PC-3 (cell line): ENCODE measurements at places on chromosomes 7 and 10. TPM values are rescaled to one million over a fixed set of nuclear protein-coding genes. Genes with fewer than 3 reads are reported as not detected.

GIMAP7 gene
- total RNA-seq = not detected in 2 replicates

STRIP2 gene
- 7.5 and 8.0 TPM in 2 replicates for total RNA-seq

UCN3 gene
- total RNA-seq = not detected in 2 replicates

NCF1 gene
- not detected in 2 replicates for total RNA-seq

ASB10 gene
- total RNA-seq = not detected in 2 replicates

ANAPC16 gene
- total RNA-seq = 19.2 and 23.9 TPM in 2 replicates

DNA sequence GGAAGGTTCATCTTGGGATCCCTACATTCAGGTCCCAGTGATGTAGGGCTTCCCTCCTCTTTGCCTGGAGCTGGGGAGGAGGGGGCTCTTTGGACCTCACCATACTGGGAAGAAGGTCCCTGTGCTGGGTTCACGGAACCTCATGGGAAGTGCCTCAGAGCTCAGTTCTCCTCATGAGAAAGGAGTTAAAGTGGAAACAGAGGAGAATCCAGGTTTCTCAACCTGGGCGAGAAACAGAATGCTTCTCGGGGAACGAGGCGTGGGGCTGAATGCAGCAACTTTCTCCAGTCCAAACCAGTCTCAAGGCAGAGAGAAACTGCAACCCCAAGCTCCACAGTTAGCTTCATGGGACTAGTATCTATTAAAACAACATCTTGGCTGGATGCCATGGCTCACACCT, 382.7 kb upstream of the FOXK1 start:
- DNase-seq = no peak

GRCh38 chr7:133784486-133785001, 342.6 kb upstream of the LRGUK start:
- no peak for DNase-seq

DNA sequence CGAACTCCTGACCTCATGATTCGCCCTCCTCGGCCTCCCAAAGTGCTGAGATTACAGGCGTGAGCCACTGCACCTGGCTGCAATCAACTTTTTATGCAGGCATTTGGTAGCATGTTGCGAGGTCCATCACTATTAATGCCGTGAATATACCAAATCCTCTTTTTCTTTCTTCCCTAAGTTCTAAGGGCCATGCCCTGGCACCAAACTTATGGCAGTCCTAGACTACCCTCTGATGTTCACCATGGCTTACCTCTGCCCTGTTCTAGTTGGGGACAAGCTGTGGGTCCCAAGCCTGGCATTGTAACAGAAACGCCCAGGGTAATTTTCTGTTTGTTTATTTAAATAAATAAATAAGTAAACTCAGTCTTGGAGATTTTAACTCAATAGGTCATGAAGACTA, 13.3 kb downstream of the PRSS2 start:
- peak; percentile 54 for DNase-seq

GRCh38 chr10:6493521-6494441, 86.3 kb downstream of the PRKCQ start:
- no peak for DNase-seq

DNA sequence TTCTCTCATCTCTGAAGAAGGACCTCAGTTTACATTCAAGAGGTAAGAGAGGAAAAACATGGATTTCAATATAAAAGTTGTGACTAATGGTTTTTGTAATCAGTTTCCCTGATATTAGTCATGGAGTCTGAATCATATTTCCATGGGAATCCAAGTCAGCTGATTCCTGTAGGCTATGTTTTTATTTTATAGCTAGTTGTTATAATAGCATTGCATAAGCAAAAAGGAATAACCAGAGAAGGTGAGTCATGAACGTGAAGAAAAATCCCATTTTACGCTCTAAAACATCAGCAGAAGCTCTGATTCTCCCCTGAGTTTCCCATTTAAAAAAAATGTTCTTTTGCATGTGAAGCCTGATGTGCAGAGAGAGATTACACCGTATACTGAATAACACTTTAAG, 299.3 kb downstream of the SFMBT2 start:
- peak; percentile 73 for DNase-seq

DNA sequence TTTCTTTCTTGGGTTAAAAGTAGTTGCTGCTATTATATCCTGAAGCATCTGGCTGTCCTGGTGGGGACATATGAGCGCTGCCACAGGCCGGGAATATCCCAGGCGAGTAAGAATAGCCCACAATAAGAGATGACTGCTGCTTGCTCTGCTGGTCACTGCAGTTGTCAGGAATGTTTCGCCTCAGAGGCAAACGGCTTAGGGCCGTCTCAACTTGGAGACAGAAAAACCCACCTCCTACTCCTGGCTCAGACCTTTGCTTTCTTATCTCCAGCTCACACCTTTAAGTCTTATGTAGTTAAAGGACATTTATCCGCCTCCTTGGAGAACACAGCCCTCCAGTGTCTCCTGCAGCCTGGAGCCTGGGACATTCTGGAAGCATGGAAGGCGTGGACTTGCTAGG, at the start of gene GJD4:
GJD4 (plus strand) TSS at position 151 of the 400 bp plus-strand sequence; CDS start at position 378, 227 bp downstream.
- DNase-seq = no peak
